ENCODE measurements at places on chromosomes 12 and 14.
A peak's percentile ranks its signal among the peaks of the same experiment; 100 is the strongest.

- DNase-seq: peak; percentile 26
Measured at GRCh38 chr12:12070674-12071656, at the start of gene BCL2L14. Gene BCL2L14, plus strand, starts transcription at chr12:12070939. Its CDS starts 8,367 bp downstream, at chr12:12079306.

DNA sequence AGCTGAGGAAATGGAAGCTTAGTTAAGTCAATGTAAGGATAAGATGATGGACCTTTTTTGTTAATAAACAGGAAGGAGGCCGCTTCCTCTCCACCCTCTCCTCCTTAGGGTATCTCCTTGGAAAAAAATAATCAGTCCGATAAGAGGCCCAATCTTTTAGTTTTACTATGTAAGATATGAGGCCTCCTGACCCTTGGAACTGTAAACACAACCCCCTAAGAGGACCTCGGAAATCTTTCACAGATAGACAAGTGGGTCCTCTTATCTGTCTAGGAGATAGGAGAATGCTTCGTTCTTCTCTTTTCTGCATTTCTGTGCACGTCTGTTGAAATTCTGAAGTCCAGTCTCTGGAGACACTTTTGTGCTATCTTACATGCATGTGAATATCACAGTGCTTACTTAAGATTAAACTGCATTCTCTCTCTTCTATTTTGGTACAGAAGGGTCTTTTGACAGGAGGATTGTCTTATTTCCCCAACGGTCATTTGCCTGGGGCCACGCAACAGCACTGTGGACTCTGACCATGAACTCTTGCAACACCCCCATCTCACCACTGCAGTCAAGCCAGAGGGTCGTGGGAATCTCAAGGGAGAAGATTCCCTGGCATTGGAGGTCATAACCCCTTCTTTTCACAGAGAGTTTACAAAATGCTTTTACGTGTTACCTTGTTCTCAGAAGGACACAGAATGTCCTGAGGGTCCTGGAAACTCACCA is 313.0 kb upstream of the RTL1 start:
- DNase-seq: no peak

GRCh38 chr12:70555081-70555480 is 82.1 kb downstream of the PTPRB start:
- no peak for DNase-seq

DNA sequence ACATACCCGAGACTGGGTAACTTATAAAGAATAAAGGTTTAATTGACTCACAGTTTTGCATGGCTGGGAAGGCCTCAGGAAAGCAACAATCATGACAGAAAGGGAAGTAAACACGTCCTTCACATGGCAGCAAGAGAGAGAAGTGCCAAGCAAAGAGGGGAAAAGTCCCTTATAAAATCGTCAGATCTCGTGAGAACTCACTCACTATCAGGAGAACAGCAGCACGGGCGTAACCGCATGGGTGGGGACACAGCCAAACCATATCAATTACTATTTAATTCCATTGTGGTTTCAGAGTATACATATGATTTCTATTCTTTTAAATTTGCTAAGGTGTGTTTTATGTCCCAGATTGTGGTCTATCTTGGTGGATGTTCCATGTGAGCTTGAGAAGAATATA is 117.9 kb downstream of the SCAF11 start:
- no peak for DNase-seq

GRCh38 chr12:127178052-127178451 is 1088.9 kb upstream of the TMEM132C start:
- DNase-seq: no peak
